ENCODE measurements at places on chromosomes 11 and 22.

- no peak for ATAC-seq
Observed at GRCh38 chr11:3969613-3970012, 114.1 kb downstream of the STIM1 start.

DNA sequence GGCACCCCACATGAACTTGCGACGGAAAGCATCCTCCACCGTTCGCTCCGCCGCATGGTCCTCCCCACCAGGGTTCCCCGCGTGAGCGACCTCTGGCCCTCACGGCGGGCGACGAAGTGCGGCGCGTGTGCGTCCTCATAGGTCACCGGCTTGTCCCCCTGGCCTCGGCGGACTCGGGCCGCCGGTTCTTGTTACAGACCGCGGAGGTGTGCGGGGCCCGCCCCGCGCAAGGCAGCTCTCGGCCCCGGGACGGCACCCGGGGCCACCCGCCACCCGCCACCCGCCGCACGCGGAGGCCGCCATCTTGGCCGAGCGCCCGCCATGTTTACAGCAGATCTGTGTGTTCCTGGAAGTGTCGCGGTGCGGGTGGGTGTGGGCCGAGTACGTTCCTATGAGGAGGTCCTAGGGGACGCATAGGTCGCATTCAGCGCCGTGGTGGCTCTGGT is 3.5 kb upstream of the IFITM2 start:
- no peak for ATAC-seq

DNA sequence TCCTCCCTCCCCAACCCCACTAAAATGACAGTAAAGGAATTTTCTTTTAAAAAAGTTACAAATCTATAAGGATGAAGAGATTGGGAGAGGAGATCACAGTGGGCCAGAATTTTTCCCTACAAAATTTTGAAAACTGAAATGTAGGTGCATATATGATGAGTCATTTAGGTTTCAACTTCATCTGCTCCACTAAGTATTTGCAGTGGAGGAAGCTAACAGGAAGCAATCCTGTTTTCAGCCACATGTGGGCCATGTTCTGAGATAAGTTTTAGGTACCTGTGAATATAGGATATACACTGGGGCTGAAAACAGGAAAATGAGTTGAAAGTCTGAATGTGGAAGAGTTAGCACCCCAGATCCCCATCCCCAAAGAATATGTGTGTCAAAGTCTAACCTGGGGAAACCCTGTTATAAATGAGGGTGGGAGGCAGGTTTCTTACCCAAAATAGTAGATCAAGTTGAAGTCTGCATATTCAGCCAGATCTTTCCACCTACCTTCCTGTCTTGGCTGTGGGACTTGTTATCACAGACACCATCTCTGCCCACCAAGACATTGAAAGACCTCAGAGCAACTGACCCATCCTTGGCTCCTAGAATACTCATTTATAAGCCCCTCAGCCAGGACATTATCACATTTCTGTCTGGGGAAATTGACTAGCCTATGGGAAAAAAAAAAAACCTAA is 87.3 kb downstream of the PACS1 start:
- peak; percentile 56 for ATAC-seq

- no peak for ATAC-seq
Observed at GRCh38 chr11:3208272-3208671, 10.3 kb downstream of the MRGPRG start.

GRCh38 chr11:61528114-61528513 is 19.6 kb downstream of the LRRC10B start:
- ATAC-seq: no peak

DNA sequence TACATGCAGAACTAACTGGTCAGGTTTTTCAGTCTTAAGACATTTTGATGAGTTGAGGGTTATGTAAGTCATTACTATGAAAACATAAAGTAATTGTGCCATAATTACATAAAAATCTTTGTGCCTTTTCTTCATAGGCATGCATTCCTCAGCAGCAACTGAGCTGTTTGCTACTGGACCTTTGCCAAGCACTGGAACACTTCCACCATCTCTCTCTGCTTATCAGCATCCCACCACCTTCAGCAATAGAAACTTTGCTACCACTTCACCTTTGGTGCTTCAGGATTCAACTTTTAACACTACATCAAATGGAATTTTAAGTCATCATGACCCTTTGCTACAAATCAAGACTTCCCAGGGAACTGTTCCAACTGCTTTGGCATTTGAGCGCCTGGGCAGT is 39.0 kb downstream of the QSER1 start:
- no peak for ATAC-seq

DNA sequence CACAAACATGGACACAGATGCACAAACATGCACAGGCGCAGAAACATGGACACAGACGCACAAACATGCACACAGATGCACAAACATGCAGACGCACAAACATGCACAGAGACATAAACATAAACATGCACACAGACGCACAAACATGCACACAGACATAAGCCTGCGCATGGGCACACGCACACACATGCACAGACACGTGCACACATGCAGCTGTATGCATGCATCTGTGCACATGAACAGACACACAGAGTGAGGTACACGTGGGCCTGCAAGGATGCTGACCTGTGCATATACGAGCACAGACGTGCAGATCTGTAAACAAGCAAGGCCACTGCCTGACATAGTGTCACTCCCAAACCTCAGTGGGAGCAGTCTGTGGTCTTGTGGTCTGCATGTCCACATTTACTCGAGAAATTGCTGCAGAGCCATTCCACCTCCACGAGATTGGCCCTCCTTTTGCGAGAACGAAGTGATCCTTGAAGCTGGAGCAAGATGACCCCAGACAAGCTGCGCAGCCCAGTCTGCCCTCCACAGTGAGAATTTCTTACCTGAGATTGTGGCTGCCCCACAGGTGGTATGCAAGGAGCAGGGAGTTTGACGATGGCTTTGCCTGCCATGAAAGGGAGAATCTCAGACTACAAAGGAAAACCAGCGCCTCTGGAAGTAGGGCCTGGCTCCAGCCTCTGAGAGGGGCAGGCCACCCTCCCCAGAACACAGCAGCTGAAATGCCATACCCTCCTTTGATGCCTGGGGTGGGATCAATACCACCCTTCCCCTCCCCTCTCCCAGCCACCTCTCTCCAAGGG is 299.9 kb downstream of the BRD1 start:
- no peak for ATAC-seq

DNA sequence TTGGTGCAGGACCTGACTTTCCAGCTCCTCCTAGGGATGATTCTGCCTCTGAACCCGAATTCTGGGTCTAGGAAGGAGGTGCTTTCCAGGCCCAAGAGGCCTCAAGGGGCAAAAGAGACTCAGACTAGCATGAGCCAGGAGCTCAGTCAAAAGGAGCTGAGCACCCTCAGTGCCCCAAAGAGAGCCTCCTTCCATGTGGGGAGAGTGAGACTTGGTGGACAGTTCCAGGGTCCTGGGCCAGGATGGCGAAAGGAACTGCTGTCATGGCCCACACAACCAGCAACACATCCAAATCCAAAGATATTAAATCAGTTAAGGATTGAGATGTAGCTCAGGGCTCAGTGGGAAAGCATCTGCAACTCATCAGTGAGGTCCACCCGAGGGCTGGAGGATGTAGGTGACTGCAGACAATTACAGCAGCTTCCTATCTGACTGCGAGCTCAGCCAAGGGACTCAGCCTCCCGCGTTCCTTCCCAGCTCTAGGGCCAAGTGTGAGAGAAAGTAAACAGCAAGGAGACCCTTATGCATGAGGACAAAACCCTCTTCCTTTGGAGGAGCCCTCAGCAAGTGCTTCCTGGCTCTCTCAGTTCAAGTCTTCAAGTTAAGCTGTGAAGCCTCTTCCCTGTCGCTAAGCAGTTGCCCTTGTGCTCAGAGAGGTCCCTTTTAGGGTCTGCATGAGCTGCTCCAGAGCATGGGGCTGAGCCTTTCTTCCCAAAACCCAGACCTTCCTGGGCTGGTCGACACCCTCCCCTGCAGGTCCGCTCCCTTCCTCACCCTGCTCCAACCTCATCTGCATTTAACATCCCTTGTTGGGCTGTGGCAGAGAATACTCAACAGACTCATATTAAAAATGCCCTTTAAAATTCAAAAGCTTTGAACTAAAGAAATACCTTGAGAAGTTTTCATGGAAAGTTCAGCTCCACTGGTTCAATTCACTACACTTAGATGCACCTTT is 35.8 kb downstream of the C11orf58 start:
- no peak for ATAC-seq

DNA sequence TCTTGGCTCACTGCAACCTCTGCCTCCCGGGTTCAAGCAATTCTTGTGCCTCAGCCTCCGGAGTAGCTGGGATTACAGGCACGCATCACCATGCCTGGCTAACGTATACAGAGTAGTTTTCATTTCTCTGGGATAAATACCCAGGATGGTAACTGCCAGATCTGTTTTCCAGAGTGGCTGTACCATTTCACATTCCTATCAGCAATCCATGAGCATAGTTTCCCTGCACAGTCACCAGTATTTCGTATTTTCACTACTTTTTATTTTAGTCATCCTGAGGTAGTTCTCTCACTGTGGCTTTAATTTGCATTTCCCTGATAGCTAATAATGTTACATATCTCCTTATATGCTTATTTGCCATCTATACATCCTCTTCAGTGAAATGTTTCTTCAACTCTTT is 11.0 kb upstream of the SCARF2 start:
- ATAC-seq: no peak

DNA sequence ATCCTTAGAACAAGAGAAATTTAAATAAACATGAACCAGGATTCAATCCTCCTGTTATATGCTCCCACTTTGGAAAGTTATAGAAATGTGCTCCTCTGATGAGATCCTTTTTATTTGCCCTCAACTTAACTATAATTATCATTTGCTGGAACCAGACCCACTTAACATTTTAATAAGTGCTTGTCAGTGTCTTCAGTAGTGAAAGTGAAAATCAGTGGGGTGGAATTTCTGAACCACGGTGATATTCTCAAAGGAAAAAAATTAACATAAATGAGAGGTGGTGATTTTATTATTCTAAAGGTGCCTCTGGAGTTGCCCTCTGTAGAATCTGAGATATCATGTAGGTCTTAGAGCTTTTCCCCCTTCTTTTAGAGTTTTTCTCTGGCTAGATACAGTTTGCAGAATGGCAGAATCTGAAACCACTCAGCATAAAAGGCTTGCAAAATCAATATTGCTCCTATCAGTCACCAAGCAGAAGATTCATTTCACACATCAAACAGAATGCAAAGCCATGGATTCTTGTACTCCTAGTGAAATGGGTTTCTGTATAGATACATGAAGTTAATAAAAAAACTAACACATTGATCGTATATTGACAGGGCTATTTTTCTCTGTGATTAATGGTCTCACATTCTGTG is 213.2 kb downstream of the LUZP2 start:
- ATAC-seq: no peak
